ENCODE measurements at places on chromosomes 3 and 15.

DNA sequence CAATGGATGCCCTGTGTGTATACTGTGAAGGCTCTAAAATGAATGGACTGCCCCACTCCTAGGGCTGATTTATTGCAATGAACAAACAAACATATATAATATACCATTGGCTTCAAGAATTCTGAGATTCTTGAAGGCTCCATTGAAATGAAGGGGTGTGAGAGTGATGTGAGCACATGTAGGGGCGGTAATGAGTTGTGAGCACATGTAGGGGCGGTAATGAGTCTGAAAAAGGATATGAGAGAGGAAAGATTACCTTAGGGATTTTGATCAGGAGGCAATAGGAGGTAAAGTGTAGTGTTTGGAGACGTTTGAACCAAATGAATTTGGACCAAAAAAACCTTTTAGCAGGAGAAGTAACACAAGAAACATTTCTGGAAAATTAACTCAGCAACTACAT, 3.7 kb downstream of the FAM162A start:
- H3K4me1 ChIP-seq: peaks cover 37% of the 10 kb centered on the region
- no peak overlapping the region for H3K4me3 ChIP-seq
- H3K36me3 ChIP-seq: peaks cover 11% of the 10 kb centered on the region
- H3K27ac ChIP-seq: no peak overlapping the region

DNA sequence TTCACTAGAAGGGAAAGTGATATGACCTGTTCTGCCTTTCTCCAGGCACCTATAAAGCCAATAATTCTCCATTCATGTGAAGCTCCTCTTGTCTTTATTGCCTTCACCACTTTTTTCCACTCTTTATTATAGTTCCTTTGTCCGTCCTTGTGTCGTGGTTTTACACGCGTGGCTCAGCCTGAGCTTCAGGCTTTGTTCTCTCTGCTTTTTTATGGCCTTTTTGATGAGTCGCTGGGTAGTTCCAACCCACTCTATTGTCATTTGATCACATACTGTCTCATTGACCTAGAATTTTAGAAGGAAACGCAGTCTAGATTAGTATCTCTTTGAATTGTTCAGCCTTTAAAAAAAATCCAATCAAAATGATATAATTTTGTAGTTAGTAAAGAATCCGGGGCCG, 403.2 kb downstream of the PTPRG start:
- no peak overlapping the region for H3K4me3 ChIP-seq
- no peak overlapping the region for H3K27ac ChIP-seq
- no peak for DNase-seq

DNA sequence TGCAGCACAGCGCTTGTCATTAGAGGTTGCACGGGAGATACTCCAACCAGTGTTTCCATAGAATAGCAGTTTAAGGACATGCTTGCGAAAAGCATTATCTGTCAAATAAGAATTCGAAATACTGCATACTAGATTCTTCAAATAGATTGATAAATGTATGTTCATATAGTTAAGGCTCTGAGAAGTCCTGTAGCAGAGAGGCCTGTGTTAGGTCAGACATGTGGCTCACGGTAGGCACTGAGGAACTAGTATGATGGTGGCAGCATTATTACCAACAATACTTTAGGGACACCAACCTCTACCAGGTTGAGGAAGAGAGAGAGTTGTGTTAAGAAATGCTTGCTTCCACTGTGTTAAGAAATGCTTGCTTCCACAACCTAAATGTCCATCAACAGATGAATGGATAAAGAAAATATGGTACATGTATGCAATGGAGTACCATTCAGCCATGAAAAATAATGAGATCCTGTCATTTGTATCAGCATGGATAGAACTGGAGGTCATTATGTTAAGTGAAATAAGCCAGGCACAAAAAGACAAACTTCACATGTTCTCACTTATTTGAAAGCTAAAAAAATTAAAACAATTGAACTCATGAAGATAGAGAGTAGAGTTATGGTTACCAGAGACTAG, 14.9 kb downstream of the MTMR14 start:
- DNase-seq: no peak
- H3K27ac ChIP-seq: no peak overlapping the region
- no peak overlapping the region for H3K4me3 ChIP-seq
- H3K27me3 ChIP-seq: no peaks in the 10 kb centered on the region

GRCh38 chr15:91491101-91491950, 362.2 kb upstream of the SLCO3A1 start:
- no peak for DNase-seq
- no peak overlapping the region for H3K4me3 ChIP-seq
- H3K27me3 ChIP-seq: peaks cover 4% of the 10 kb centered on the region
- H3K36me3 ChIP-seq: peaks cover 5% of the 10 kb centered on the region
- H3K27ac ChIP-seq: no peak overlapping the region

GRCh38 chr3:107068980-107069379, 308.3 kb upstream of the CCDC54 start:
- DNase-seq: no peak
- no peak overlapping the region for H3K27ac ChIP-seq
- H3K36me3 ChIP-seq: peaks cover 2% of the 10 kb centered on the region
- no peak overlapping the region for H3K4me3 ChIP-seq
